ENCODE measurements at places on chromosomes 3 and 15.
A peak's percentile ranks its signal among the peaks of the same experiment; 100 is the strongest.

DNA sequence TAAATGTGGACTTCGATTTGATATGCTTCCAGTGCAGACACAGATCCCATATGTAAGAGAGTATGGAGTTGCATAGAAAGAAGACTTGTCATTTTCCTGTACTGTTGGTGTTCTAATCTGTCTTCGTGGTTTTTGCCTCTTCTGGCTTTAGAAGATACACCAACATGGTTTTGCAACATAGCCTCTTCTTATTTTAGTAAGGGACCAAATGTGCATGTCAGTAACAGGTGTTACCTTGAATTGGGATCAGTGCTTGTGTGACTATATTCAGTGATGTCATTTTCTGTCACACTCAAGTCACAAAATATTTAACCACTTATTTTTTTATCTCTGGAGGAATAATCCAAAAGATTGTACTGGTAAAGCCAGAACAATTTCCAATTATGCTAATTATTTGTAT lies 140.4 kb downstream of the SNRPN start:
- DNase-seq, result no peak

GRCh38 chr15:83983634-83984458 lies 251.7 kb upstream of the GOLGA6L4 start:
- no peak for DNase-seq

DNA sequence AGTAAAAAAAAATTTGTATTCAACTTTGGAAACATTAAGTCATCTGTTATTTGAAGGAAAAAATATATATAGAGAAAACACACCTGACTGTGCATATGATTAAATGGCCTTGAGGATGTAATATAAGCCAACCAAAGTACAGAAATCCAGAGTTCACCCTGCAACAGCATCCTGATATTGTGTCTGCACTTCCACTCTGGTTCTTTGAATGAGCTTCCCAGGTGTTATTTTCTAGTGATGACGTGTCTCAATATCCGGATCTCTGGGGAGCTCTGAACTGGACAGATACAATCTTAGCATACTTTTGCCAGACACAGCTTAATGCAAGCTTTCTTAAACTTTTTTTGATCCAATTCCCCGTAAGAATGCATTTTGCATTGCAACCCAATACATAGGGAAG lies 19.5 kb upstream of the PIK3CB start:
- DNase-seq, result no peak

DNA sequence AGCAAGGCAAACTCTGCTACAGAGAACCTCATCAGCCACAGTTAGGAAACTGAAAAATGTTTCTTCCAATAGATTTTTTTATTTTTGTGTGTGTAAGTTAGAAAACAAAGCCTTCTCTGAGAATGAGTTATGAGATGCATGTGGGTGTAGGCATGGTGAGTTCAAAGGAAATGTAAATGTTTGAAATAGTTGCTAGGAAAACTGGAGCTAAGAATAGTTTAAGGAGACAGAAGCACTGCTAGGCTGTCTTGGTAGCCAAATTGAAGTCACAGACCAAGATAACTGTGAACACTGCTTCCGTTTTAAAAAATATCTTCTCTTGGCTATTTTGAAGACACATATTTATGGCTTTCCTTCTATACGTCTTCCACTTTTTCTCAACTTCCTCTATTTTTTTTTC lies 1501.2 kb upstream of the CADM2 start:
- no peak for DNase-seq

DNA sequence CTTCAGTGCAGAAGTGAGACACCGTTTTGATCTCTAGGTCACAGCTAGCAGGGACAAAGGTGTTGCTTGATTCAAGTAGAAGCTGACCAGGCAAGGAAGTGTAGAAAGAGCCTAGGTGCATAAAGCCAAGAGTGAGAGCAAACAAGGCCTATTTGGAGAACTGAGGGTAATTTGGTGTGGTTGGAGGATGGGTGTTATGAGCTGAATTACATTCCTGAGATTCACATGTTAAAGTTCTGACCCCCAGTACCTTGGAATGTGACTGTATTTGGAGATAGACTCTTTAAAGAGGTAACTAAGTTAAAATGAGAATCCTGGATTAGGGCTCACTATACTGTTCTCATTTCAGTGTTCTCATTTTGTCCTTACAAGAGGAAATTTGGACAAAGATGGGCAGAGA lies 191.3 kb downstream of the ZMAT3 start:
- no peak for DNase-seq

- DNase-seq, result no peak
These were observed 999 bp upstream of the KIF7 start for GRCh38 chr15:89656116-89656815.

GRCh38 chr15:90603893-90604292 lies 74.2 kb downstream of the CRTC3 start:
- peak; percentile 81 for DNase-seq

DNA sequence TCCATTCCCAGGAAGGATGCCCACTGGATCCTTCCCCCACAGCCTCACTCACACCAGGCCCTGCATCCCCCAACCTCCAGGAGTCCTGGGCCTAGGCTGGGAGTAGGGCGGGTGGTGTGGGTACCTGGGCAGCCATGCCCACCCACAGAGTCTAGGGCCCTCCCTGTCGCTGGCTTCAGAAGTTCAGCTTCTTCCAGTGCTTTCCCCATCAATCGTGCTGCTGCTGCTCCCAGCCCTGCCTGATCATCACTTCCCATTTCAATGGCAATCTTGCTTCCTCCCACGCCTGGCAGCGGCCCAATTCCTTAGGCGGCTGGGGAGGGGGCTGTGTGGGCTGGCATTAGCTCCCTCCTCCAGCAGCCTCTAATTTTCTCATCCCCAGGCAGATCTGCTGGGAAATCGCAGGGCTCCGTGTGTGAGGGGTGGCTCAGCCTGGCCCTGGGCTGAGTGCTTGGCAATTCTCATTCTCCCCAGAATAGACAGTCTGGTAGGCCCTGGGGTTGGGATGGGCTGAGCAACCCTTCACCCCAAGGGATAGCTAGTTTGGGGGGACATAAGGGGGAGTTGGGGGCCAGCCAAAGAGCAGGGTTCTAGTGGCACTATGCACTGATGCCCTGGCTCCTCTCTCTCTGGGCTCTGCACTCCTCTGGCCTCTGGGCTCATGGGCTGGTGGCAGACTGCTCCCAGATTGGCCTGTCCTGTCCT lies 66.4 kb downstream of the SCN5A start:
- DNase-seq, result peak; percentile 51

DNA sequence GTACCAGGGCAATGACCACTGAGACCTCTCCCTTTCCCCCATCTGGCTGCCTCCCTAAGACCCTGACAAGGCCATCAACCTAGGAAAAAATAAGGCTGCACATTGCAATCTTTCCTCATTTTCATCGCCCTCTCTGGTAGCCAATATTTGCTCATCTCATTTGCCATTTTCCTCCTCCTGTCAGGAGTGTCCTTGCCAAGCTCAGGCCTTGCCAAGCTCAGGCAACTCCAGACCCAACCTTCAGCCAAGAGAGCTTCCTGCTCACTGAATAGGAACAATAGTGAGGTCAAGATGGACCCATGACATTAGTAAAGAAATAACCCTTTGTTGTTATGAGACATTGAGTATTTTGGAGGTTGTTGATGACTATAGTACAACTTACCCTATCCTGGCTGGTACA lies 380.3 kb downstream of the RSL24D1 start:
- DNase-seq, result no peak

GRCh38 chr15:40088929-40089755 lies 19.5 kb downstream of the BMF start:
- DNase-seq, result no peak

DNA sequence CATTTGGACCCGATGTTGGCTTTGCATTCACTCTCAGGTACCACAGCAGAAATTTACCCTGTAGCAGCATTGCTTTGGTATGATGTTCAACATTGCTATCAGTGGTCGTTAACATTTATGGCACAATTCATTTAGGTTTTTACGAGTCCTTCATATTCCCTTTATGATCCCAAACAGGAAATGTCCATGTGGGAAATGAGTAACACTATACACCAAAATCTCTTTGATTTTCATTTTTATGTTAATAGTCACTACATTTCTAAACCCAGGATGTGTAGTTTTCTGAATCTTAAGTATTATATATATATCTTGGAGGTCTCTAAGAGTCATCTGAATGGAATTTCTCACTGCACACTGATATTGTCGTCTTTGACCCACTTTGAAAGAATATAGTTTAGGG lies 78.5 kb upstream of the RBMS3 start:
- no peak for DNase-seq

- no peak for DNase-seq
These were observed 140.4 kb downstream of the NEK10 start for GRCh38 chr3:27228805-27229204.

DNA sequence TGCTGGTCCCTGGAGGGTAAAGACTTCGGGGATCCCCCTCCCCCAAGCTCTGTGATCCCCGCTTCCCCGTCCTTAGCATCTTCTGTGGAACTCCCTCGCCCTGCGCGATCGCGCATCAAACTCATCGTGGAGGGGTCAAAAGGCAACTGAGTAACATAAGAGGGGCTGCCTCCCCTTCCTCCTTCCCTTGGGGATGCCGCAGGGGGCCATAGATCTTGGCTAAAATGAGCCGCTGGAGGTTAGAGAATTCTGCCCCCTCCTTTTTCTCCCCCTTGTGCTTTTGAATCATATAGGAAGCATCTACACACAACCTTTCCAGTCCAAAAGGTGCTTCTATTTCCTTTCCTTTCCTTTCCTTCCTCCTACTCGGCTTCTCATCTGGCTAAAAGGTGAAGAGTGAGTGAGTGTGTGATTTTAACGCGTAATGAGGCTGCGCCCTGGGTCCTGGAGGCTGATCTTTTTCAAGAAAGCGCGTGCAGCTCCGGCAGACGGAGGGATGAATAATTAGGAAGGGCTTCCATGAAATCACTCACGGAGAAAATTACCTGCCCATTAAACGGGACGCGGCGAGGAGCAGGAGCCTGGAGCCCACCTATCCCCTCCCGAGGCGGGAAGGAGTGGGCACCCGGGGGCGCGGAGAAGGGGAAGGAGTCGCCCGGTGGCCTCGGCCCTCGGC lies 831 bp upstream of the ROBO2 start:
- no peak for DNase-seq

DNA sequence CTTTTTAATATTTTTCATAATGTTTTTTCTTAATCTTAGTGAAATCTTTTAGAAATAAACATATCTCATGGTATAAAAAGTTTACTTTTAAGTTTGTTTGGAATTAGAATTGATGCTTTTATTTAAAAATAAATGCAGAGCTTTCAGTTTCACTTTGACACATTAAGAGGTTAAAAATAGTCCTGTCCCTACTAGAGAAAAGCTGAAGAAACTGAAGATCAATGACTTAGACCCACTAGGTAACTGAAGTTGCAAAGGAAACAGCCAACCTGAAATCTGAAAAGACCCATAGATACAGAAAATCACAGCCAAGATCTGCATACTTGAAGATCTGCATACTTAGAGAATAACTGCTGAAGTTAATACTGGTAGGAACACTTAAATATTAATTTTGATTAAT lies 237.6 kb downstream of the RAP2B start:
- no peak for DNase-seq

DNA sequence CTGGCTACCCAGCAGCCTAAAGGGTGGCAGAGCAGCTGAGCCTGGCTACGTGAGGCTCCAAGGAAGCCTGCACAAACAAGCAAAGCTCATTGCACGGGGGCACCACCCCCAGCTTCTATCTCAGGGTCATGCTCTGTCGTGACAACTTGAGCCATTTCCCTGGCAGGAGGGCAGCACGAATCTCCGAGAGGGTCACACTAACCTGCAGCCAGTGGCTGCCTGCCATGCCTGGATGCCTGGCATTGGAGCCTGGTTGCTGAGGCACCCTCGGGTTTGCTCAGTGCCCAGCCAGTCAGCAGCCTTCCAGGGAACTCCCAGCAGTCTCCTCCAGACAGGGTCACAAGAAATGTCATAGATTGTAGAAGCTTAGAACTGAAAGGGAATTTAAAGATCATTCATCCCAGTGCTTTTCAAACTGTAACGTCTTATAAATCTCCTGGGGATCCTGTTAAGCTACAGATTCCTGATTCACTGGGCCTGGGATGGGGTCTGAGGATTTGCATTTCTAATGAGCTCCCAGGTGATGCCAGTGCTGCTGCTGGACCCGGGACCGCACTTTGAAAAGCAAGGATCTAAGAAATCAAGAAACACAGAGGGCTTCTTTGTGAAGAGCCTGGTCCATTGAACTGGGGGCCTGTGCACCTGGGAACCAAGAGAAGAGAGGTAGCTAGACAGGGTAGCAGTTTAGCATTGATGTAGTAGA lies 48.4 kb downstream of the TMEM266 start:
- no peak for DNase-seq

DNA sequence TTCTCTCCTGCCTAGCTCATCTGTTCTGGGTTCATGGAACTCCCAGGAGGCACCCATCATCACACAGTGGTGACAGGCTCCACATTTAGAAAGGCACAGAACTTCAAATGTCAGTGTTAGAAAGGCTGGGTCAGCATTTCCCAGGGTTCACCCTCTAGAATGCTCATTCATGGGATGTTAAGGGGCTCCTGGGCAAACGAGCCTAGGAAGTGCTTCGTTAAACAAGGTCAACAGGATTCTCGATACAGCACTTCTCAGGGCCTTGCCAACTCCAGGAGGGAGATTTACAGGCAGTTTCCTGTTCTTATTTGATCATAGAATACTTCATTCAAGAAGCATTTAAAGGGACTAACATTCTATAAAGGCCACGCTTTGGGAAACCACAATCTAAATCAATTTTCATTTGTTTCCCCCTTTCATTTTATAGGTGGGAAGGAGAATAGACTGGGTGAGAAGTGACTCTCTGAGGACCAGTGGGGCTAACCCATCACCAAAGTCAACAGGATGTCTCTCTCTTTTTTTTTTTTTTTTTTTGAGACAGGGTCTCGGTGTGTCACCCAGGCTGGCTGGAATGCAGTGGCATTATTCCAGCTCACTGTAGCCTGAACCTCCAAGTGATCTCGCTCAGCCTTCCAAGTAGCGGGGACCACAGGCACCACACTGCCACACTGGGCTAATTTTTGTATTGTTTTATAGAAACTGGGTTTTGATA lies 14.3 kb downstream of the IGDCC4 start:
- peak; percentile 17 for DNase-seq

GRCh38 chr3:138200424-138200823 lies 13.3 kb downstream of the ARMC8 start:
- DNase-seq, result no peak

DNA sequence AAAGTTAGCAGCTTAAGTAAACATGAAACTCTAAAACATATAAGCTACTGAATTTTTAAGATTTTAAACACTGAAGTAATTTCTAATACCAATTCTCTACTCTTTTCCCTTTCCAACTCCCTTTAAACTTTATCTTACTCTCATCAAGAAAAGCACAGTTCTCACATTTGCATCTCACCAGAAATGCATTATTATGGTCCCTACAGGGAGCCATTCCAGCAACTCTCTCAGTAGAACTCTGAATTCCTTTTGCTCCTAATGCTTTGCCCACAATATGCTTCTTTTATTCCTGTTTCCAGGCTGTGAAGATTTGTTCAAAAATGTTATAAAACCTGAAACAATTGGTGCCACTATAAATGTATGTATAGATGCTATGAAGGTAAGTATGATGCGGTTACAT lies 83.4 kb downstream of the TFDP2 start:
- DNase-seq, result no peak

- DNase-seq, result no peak
These were observed 228.1 kb downstream of the FEZF2 start for GRCh38 chr3:62145086-62145757.

- no peak for DNase-seq
These were observed 198.2 kb upstream of the MCTP2 start for GRCh38 chr15:94033014-94033682.

- DNase-seq, result no peak
These were observed 423.1 kb downstream of the PLCL2 start for GRCh38 chr3:17307887-17308286.

- no peak for DNase-seq
These were observed 73.4 kb downstream of the FAM174B start for GRCh38 chr15:92582206-92582605.

GRCh38 chr15:101000271-101000681 lies 81.1 kb downstream of the LRRK1 start:
- no peak for DNase-seq
